Cerebellum (tissue), 4 donors: ENCODE measurements at places on chromosomes 2 and 18.

DNA sequence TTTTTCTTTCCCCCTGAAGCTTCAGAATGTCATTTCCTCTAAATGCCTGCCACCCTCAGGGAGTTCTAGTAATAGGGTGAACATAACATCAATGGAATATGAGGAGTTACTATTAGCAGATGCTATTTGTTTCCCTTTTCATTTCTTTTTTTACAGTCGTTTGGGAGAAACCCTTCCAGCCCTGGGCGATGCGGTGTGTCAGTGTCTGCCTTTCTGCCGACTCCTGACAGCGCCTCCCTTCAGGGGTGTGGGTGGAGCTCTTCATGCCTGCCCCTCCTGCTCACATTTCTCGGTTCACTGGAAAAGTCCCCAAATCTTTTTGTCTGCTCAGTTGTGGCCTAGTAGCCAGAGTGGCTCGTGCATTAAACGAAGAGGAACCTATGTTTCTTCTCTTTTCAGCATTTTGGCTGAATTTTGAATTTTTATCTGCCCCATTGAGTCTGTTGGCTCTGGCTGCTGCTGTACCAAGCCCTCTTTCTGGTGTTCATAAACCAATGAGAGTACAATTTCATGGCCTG, 72.3 kb downstream of the FMNL2 start:
- peak; percentile 59 for DNase-seq

DNA sequence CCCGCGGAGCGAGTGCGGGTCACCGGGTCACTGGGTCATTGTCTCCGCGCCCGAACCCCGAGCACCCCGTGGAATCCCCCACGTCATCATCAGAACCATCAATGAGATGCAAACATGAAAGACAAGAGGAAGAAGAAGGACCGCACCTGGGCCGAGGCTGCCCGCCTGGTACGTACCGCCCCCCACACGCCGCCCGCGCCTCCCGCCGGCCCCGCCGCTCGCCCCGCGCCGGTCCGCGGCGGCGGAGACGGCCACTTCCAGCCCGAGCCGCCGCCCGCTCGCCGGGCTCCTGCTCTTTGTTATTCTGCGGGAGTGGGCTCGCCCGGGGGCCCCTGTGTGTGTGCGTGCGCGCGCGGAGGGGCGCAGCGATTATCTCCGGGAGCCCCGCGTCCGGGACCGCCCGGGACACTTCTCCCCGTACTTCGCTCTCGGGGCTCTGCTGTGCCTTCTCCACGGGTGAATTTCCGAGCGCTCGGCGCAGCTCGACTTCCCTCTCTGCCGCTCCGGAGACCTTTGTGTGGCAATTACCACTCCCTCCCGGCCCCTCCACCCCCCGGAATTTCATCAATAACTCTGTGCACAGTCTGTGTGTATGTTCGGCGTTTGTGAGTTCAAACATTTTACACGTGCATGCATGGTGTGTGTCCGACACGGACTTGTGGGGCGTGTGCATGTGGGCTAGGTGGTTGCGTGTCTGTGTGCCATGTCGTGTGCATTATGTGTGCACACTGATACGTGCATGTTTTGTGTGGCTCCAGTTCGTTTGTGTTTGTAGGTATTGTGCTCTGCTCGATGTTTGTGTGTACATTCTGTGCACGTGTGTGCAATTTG, 714 bp downstream of the ASXL3 start:
- DNase-seq = peak; percentile 3

GRCh38 chr2:207319316-207319715, 153.6 kb upstream of the KLF7 start:
- DNase-seq = no peak

- DNase-seq = no peak
These were observed 31.3 kb downstream of the CYP27C1 start for GRCh38 chr2:127188797-127189196.

GRCh38 chr18:55464581-55464980, 123.4 kb downstream of the TCF4 start:
- no peak for DNase-seq

DNA sequence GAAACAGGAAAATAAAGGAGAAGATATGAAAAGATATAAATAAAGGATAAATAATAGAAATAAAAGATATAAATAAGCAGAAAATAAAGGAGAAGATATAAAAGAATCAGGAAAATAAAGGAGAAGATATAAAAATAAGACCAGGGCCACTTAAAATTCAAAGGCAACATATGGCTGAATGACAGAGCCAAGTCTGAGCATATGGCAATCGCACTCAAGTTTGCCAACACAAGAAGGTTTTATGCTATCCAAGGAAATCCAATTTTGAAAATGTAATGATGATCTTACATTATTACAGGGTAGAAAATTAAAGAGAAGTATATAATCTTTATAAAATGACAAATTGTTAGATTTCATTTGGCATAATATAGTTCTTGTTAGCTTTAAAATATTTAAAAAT, 33.6 kb downstream of the USP40 start:
- DNase-seq = peak; percentile 59

DNA sequence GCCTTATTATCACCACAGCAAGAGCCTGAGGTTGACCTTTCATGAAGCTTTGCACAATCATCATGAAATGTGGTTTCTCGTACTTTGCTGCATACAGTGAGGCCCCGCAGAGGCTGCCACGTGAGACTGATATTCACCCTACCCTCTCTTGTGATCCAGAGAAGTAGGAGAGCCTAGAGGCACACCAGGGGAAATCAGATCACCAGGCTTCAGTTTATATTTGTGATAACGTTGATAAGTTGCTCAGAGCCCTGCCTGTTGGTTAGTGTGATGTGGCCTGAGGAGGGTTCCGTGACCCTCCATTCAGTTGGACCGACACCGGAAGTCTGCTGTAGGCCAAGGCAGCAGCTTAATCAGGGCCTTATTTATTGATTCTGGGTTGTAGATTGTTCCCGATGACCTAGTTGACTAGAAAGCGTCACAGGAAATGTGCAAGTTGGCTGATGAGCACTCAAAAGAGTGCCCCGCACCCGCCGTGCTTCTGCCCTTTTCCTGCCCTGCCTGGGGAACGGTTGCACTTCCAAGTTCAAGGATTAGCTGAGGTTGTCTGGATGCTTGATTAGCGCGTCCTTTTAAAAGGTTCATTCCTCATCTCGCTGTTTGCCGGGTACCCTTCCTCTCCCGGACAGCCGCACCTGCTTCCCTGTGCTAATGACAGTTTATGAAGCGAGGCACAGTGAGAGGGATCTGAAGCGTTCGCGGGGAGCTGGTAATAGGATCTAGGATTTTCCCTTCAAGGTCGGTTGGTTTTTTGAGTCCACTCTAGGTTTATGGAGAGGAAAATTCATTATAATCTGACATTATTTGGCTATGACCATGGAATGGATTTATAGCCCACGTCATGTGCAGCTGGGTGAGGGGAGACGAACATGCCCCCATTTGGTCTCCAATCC, 146.4 kb downstream of the SH3RF3 start:
- DNase-seq = no peak

DNA sequence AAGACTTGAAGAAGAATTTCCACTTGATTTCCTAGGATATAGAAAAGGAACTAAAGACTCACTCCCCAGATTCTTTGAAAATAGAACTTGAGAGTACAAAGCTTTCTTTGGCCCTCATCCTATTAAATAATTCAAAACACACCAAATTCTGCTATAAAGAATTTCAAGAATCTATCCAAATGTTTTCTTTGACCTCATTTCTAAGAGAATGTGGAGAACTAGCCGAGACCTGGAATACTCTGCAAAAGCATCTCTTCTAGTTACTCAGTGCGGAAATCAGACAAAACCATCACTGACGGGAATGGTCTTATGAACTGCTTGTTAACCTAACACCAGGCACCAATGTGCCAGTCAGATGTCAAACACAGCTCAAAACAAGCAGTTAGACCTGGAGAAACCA, 44.2 kb upstream of the ARL5A start:
- no peak for DNase-seq

- DNase-seq = peak; percentile 8
These were observed 25.7 kb downstream of the SRBD1 start for GRCh38 chr2:45585267-45585861.
